ENCODE measurements at places on chromosomes 5 and 9. TPM values are rescaled to one million over a fixed set of nuclear protein-coding genes. Genes with fewer than 3 reads are reported as not detected.

GRCh38 chr5:146645342-146645741 lies 129.4 kb upstream of the GPR151 start:
- no peak overlapping the region for H3K4me3 ChIP-seq
- no peaks in the 10 kb centered on the region for H3K27me3 ChIP-seq
- no peaks in the 10 kb centered on the region for H3K4me1 ChIP-seq

Gene IFNA21
- not detected for total RNA-seq

GRCh38 chr9:135609366-135609955 lies 29.9 kb downstream of the GLT6D1 start:
- no peak overlapping the region for H3K4me3 ChIP-seq
- peaks cover 3% of the 10 kb centered on the region for H3K4me1 ChIP-seq
- no peak overlapping the region for H3K27ac ChIP-seq

Gene TNFSF8
- total RNA-seq: not detected

DNA sequence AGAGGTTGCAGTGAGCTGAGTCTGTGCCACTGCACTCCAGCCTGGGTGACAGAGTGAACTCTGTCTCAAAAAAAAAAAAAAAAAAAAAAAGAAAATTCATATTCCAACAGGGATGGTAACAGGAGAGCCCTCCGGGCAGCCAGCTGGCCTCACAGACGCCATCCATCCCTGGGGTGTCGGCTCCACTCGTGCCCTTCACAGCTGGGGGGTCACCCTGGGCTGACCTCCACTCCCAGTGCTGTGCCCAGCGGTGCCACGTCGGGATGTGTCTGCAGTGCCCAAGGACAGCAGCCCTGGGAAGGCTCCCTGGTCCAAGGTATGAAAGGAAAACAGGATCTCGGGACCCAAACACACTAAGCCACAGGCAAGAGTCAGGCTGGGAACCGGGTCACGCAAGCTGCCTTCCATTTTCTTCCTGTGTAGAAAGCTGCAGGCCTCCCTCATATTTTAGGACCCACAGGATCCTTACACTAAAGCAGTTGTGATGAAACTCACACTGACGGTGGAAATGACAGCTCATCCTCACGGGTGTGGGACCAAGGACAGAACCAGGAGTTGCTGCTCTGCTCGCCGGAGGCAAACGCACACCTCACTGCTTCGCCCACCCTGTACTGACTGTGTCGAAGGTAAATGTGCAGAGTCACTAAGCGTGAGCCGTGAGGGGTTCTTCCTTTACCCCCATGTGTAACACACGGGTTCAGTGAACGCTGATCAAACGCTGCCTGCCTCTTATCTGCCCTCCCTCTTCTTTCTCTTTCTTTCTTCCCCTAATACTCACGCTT lies 5.3 kb downstream of the SLC12A7 start:
- DNase-seq: no peak
- peak overlapping the region; percentile 70 for H3K27ac ChIP-seq
- no peaks in the 10 kb centered on the region for H3K27me3 ChIP-seq

- H3K4me1 ChIP-seq: no peaks in the 10 kb centered on the region
- H3K27ac ChIP-seq: no peak overlapping the region
- H3K4me3 ChIP-seq: no peak overlapping the region
- DNase-seq: no peak
- H3K27me3 ChIP-seq: no peaks in the 10 kb centered on the region
- H3K36me3 ChIP-seq: no peaks in the 10 kb centered on the region
Observed at GRCh38 chr5:6255956-6256355, 122.4 kb downstream of the MED10 start.

Gene PTCD2
- 12.6 TPM for total RNA-seq

DNA sequence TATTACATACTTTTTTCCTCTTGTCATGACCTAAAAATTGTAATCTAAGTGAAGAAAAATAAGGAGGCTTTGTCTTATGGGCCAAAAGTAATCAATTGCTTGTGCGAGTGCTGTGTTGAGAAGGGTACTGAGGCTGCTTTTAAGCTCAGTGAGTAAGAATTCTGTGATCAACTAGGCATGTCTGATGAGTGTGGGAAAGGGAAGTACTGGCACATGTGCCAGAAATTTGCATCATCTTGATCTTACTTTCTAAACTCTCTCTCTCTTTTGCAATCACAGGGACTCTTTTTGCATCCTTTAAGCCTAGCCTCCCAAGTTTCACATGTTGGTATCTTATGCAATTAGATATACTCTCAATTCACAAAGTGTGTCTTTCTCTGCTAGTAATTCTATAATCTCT lies 329.9 kb downstream of the KIF4B start:
- no peaks in the 10 kb centered on the region for H3K27me3 ChIP-seq
- no peak overlapping the region for H3K4me3 ChIP-seq
- no peak overlapping the region for H3K27ac ChIP-seq
- no peaks in the 10 kb centered on the region for H3K36me3 ChIP-seq

DNA sequence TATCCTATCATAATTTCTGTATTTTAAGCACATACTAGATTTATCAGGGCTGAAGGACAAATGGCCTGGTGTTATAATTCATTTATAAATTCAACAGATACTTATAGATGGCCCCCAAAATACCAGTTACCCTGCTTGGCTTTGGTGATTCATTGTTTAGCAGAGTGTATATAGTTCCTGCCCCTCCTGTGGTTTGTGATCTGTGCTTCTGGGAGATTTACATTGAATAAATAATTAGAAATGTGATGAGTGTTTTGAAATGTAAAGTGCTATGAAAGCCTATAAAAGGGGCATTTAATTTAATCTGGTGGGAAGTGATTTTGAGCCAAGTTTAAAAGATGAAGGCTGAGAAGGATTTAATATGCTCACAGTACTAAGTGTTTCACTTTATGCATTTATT lies 36.7 kb upstream of the ZCCHC7 start:
- no peak for DNase-seq
- no peak overlapping the region for H3K4me3 ChIP-seq
- H3K27me3 ChIP-seq: peaks cover 7% of the 10 kb centered on the region
- peaks cover 8% of the 10 kb centered on the region for H3K36me3 ChIP-seq

DNA sequence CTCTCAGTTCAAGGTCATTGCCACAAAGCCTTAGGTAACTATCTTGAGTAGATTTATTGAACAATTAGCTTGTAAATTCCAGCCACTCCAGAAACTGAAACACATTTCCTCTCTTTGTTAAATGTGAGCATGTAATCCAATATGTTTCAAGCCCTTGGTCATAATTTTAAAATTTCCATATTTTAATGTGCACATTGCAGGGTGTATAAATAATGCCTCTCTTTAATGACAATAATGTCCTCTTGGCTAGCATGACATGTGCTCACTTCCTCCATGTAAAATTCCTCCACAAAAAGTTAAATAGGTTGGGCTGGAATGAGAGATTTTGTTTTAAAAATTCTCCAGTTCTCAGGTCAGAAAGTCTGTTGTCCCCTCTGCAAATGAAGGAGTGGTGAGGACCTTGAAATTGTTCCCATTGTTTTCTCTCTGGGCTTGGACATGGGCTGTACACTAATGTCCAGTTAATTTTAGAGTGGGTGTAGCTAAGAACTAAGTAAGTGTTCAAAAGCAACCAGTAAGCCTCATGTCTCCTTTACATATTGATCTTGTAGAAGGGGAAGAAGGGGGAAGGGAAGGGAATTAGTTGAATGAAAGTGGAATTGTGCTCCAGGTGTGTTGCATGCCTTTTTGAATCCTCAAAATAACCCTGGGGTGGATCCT lies 2.9 kb downstream of the PPP3R2 start:
- no peaks in the 10 kb centered on the region for H3K36me3 ChIP-seq
- no peak overlapping the region for H3K27ac ChIP-seq
- DNase-seq: no peak

GRCh38 chr5:146409054-146409671 lies 38.0 kb upstream of the TCERG1 start:
- no peaks in the 10 kb centered on the region for H3K36me3 ChIP-seq
- no peaks in the 10 kb centered on the region for H3K4me1 ChIP-seq
- H3K27ac ChIP-seq: no peak overlapping the region
- H3K27me3 ChIP-seq: no peaks in the 10 kb centered on the region
- no peak for DNase-seq

Gene AQP7
- not detected for total RNA-seq

DNA sequence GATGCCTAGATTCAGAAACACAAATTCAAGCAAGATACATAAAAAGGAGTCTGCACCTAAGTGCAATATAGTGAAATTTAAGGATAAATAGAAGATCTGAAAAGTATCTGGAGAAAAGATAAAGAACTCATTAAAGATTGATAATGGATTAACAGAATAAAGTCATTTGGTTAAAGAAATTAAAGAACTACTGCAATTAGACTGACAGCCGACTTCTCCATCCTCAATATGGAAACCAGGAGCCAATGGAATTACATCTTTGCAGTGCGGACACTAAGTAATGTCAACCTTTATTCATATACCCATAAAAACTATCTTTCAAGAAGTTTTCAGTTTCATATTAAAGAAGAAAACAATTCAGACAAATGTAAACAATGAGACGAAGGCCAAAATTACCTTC lies 81.0 kb downstream of the MRPL36 start:
- no peaks in the 10 kb centered on the region for H3K36me3 ChIP-seq
- no peak overlapping the region for H3K27ac ChIP-seq
- H3K27me3 ChIP-seq: no peaks in the 10 kb centered on the region

DNA sequence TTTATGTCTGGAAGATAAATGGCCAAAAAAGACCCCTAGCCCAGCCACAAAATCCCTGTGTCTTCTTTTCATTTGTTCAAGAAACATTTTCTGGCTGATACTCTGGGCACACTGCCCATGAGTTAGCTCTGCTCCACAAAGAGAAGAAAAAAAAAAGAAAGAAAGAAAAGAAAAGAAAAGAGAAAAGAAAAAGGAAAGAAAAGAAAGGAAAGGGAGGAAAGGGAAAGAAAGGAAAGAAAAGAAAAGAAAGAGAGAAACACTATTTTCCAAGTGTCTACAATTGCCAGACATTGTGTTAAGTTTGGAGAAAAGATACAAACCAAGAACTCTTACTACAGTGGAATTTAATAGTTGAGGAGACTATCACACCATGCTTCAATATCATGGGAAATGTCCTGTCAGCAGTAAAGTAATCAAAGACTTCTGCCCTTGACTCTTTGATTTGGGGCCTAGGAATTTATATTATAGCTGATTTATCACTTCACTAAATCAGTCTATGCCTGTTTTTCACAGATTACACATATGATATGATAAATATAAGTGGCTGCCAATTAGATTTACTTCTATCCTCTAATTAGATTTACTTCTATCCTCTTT lies 3.0 kb downstream of the TRMO start:
- no peaks in the 10 kb centered on the region for H3K36me3 ChIP-seq
- H3K27ac ChIP-seq: no peak overlapping the region
- DNase-seq: no peak
- H3K27me3 ChIP-seq: no peaks in the 10 kb centered on the region

Gene FBP2
- total RNA-seq: not detected

- H3K27me3 ChIP-seq: no peaks in the 10 kb centered on the region
- H3K4me1 ChIP-seq: no peaks in the 10 kb centered on the region
- no peak overlapping the region for H3K4me3 ChIP-seq
- H3K27ac ChIP-seq: no peak overlapping the region
Observed at GRCh38 chr5:111984044-111984443, 227.1 kb upstream of the NREP start.

GRCh38 chr9:107733523-107733894 lies 243.9 kb upstream of the KLF4 start:
- H3K4me3 ChIP-seq: no peak overlapping the region
- H3K36me3 ChIP-seq: no peaks in the 10 kb centered on the region
- DNase-seq: no peak
- no peaks in the 10 kb centered on the region for H3K27me3 ChIP-seq
- H3K4me1 ChIP-seq: no peaks in the 10 kb centered on the region

Gene SPINK7
- total RNA-seq: not detected

DNA sequence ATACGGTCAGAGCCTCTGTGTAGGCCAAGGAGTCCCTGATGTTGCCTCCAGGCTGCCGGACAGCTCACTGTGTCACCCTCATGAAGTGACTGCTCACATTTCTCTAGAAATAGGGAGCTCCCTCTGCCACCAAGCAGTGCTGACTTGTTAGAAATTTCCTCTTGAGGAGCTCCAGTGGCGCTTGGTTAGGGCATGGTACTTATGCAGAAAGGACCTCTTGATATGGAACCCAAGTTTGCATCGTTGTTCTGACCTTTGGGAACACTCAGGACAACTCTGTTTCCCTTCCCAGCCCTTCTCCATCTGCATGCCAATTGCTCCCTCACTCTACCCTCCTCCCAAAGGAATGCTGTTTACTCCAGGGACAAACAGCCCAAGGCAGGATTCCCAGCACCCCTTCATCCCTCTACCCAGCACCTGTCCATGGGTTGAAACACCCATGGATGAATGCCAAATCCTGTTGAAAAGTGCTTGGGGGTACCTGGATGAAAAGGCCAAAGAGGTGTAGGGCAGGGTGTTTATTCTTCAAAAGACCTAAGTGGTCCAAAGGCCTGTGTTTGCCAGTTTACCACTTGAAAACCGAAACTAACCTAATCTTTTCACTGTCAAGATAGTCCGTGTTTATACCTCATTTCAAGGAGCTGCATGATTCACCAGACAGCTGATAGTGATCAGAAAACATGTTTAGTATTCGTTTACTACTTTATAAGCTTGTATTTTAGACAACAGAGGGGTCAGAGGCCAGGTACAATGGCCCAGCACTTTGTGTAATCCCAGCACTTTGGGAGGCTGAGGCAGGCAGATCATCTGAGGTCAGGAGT lies 51.1 kb downstream of the KLF4 start:
- H3K36me3 ChIP-seq: no peaks in the 10 kb centered on the region
- no peaks in the 10 kb centered on the region for H3K27me3 ChIP-seq
- DNase-seq: peak; percentile 61
- H3K4me3 ChIP-seq: 0 out of 2 replicates have a peak overlapping the region, but pooled peaks have one; percentile 7
- peaks cover 6% of the 10 kb centered on the region for H3K4me1 ChIP-seq

DNA sequence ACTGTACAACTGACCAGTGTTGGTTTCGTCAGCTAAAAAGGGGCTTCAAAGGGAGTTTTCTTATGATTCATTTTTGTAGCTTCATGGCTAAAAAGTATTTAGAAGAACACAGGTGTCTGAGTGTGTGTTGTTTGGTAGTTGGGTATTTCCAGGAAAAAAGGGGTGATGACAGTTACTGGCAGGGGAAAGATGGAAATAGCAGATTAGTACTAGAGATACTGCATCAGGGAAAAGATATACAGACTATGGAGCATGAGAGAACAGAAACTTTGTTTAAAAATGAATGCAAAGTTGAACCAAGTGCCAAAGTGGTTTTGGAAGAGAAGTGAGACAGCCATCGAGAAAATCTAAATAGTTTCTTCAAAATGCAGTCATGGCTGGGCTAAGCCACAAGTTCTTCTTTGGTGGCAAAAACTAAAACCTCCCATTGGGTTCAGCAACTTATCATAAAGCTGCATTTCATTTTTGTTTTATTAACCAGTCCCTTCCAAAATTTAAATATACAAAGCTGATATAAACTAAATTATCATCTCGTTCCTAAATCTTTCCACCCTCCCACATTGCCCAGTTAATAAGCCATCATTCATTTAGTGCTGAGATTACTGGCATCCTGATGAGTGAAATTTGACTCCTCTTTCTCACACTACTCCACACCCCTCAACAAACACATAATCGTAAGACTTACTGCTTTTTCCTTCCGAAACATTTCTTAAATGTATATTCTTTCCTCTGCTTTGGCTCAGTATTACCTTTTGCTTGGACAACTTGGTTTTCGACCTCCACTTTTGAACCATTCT lies 33.5 kb downstream of the ELL2 start:
- no peaks in the 10 kb centered on the region for H3K27me3 ChIP-seq
- no peaks in the 10 kb centered on the region for H3K36me3 ChIP-seq
- H3K4me1 ChIP-seq: no peaks in the 10 kb centered on the region
- no peak overlapping the region for H3K27ac ChIP-seq
- no peak overlapping the region for H3K4me3 ChIP-seq
- DNase-seq: no peak

GRCh38 chr9:14309403-14309802 lies 4.5 kb downstream of the NFIB start:
- no peak overlapping the region for H3K4me3 ChIP-seq
- 0 out of 2 replicates have a peak, but pooled peaks cover 3% of the 10 kb centered on the region for H3K36me3 ChIP-seq
- no peak for DNase-seq
- H3K27ac ChIP-seq: no peak overlapping the region
- no peaks in the 10 kb centered on the region for H3K4me1 ChIP-seq

Gene C9orf153
- 0.65 TPM for total RNA-seq
